Fibroblast of skin of right quadriceps (primary cell): ENCODE measurements at places on chromosomes 6 and 20.

DNA sequence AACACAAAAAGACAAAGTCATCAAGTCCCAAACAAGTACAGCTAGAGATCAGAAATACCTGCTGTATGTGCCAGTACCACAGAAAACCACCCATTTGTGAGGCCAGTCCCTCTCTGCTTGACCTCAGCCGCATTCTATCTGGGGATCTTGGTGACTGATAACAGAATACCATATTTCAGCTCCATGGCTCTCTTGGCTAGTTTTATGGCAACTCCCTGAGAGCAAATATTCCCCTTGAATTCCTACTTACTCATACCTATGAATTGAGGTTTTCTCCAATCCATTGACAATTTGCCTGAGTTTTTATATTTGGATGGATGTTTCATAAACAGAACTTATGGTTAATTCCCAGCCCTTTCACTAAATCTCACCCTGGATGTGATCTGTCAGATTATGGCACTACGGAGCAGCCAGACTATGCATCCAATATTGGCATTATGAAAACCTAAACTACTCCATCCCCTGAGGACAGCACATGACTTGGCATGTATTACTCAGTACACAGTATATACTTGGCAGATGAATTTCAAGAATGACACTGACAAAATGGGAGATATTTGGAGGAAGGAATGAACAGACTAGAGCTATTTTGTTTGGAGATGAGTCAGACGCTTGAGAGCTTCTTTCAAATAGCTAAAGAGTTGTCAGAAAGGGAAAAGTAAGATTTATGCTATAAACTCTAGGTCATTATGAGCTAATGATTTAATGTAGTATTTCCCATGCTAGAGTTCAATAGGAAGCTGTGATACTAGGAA lies 95.7 kb downstream of the PRDM1 start:
- peak; percentile 94 for DNase-seq

DNA sequence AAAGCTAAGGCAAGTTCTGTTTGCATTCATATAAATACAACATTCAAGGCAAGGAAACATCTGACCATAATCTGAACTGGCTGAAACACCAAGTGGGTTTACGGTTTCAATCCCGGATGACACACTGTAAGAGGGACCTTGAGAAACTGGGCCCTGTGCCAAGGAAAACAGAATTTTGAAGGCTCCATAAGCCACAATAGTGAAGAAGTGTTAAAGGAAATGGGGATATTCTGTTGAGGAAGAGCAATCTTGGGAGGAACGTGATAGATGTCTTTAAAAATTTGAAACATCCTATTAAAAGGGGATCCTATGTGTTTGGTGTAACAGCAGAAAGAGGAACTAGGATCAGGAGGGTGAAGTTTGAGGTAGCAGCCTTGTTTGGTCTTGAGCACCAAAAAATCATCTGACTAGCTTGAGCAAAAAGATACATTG lies 82.4 kb upstream of the TAB2 start:
- peak; percentile 87 for DNase-seq

- no peak for DNase-seq
These were observed 22.8 kb upstream of the SCGN start for GRCh38 chr6:25629198-25629576.

GRCh38 chr20:9177278-9177677 lies 108.4 kb downstream of the PLCB4 start:
- no peak for DNase-seq

DNA sequence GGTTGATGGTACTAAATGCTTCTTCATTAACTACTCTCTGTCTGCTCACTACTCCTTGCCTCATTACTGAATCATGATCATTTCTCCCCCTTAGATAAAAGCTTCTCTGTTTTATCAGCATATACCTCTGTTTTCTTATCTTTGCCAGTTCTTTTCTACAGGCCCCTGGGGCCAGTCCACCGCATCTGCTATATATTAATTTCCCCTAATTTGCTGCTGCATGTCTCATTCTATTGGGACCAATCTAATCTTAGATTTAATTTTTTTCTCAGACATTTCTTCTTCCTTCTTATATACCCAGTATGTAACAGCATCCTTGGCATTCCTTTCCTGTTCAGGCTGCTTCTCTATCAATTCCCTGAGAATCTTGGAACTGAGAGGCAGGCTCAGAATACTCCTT lies 51.2 kb downstream of the GRIK2 start:
- DNase-seq = no peak

DNA sequence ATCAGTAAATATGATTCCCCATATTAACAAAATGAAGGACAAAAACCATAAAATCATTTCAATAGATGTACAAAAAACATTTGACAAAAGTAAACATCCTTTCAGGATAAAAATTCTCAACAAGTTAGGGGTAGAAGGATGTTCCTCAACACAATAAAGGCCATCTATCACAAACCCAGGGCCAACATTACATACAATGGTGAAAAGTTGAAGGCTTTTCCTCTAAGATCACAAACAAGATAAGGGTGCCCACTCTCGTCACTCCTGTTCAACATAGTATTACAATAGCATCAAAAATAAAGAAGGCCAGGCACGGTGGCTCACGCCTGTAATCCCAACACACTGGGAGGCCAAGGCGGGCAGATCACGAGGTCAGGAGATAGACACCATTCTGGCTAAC lies 22.6 kb upstream of the ASF1A start:
- DNase-seq = no peak

DNA sequence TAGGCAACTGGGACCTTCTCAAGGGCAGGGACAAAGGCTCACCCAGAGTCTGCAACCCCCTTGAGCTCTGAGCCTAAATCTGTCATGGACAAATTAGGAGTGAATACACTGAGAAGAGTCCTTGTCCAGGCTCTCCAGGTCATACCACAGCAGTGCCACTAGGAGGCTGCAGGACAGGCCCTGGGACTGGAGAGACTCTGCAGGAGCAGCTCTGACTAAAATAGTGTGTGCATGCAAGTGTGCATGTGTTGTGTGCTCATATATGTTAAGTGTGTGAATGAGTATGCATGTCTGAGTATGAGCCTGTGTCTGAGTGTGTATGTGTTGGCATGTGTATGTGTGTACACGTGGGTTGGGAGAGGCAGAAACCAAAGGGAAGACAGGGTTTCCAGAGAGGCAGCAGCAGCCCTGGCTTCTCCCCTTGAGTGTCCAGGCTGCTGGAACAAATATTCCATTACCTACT lies 27.1 kb downstream of the MRPL14 start:
- peak; percentile 17 for DNase-seq

- DNase-seq = peak; percentile 66
These were observed 88.4 kb downstream of the HFE start for GRCh38 chr6:26175428-26176181.

GRCh38 chr6:39335780-39336545 lies 13.5 kb upstream of the KCNK16 start:
- DNase-seq = no peak

GRCh38 chr6:36701401-36701991 lies 3.9 kb downstream of the RAB44 start:
- no peak for DNase-seq

DNA sequence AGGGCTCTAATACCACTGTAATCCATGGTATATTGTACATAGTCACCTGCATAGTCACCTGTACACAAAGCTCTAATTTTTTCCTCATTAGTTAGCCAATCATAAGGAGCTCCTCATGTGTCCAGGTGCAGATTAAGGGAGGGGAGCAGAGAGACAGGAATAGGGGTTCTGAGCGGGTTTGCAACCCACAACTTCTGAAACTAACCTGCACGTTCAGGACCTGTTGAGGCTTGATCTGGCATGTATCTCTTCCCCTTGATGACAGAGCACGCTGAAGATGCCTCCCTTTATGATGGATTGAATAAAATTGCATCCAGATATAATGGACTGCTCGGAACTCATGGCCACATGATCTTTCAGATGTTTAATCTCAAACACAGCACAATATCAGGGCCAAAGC lies 179.4 kb upstream of the PRND start:
- no peak for DNase-seq

- DNase-seq = peak; percentile 11
These were observed 36.2 kb upstream of the ZMYND8 start for GRCh38 chr20:47392721-47393073.

DNA sequence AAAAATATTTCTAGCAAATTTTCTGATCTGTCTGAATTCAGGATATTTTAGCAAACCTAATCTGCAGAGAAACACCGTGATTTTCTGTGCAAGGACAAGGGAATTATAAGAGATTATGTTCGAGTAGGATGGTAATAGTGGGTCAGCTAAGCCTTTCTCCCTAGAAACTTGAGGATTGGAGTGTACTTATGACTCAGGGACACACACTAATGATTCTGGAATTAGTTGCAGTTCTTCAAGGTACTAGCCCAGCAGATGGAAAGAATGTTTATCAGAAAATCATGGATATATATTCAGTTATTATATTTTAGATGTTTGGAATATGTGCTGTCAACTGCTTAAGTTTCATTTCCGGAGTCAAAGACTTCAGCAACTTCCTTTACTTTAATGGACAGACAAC lies 177.1 kb upstream of the MAP3K7 start:
- DNase-seq = peak; percentile 27

DNA sequence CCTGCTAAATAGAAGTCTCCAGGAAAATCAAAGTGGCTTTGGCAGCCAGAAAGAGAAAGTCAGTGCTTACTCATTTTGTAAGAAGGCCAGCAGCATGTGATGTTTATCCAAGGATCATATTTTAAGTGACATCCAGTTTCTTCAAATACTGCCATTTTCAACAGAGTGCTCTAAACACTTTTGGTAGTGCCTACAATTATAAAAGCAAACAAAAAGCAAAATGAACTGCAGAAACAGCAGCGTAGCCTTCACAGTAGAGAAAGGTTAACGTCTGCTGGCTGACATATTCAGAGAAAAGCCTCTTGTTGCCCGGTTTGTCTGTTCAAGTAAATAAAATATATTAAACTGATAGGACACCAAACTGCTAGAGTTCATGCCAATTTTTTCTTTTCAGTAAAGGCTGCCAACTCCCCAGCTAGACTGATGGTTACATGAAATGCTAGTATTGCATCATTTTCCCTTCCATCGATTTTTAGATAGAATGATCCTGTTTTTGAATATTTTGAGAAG lies 705.7 kb upstream of the SLC35B3 start:
- DNase-seq = peak; percentile 22

- no peak for DNase-seq
These were observed 158.0 kb downstream of the PHF3 start for GRCh38 chr6:63793465-63794137.

GRCh38 chr20:62460678-62461077 lies 15.1 kb downstream of the GATA5 start:
- no peak for DNase-seq

DNA sequence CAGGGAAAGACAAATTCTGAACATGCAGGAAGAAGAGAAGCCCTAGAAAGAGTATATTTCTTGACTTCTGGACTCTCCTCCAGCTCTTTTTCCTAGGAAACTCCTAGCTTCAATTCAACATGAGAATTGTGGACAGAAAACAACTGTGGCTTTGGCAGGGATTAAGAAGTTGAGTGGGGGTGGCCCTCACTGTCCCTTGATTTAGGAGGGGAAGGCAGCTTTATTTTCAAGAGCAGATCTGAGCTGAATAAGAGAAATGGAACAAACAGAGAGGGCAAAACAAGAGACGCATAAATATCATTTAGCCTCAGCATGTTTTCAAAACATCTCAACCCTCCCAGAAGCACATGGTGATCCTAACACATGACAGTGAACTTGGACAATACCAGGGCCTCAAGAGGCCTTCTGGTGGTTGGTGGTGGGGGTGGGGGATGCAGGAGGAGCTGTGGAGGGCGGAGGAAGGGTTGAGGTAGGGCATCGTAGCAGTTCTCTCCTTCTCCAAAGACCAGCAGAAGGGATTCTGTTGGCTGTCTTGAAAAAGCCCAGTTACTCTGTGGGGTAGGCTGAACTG lies 21.1 kb upstream of the TAGAP start:
- no peak for DNase-seq

- DNase-seq = peak; percentile 84
These were observed 70.2 kb upstream of the CD93 start for GRCh38 chr20:23156170-23156841.

DNA sequence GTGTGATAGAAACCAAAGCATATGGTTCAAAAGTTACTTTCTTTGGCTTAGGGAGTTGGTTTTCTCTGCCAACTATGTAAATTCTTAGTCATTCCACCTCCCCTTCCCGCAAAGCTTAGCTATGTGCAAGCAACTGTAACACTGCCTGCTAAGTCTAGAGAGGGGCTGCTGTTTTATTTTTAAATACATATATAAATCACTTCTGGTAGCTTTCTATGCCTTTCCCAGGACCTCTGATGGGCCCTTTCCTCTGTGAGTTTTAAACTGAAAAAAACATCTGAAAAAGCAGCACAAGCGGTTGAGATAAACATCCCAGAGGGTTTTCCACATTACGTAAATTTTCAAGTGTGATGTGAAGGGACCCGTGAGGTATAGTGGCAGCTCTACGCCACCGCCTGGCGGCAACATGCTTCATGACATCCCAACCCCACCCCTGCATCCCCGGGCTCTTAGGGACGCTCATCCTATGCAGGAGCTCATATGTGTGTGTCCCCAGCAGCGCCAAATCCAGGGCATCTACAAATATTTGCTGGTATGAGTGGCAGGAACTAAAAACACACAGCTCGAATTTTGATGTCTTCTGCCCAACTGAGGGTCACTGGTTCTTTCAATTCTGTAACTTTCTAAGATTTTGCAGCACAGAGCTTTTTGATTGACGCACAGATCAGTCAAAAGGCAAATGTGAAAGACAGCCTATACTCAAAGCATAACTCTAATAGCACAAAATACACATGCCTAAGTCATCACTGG lies 12.7 kb downstream of the SAYSD1 start:
- DNase-seq = peak; percentile 72

DNA sequence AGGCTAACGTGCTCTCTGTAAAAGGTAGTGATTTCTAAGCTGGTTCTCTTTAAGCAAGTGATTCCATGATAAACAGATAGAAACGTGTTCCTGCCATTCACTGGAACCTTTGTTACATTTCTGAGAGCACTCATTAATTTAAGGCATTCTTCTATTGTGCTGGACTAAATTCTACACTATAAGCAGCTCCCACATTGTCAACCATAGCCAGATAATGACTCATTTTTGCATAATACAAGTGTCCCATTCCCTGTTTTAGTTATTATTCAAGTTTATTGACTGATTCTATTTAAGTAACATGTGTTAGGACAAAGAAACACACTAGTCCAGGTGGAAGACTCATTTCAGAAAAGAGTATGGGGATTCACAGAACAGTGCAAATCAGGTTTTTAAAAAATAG lies 13.5 kb upstream of the XRN2 start:
- no peak for DNase-seq

GRCh38 chr6:153309651-153310050 lies 178.6 kb upstream of the RGS17 start:
- DNase-seq = no peak

DNA sequence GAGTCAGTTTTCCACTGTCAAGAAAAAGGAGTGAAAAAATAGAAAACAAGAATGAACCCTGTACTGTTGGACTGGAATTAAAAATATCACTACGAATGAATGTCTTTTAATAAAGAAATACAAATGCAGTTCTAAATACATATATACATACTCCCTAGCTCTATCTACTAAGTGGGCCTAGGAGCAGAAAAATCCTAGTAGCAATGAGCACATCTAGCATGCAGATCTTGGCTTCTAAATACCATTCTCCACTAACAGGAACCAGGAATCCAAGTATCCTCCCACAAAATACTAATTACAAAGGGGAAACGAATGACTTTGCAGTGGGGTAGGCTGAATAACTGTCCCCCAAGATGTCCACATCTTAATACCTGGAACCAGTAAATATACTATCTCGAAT lies 25.4 kb downstream of the SEC63 start:
- DNase-seq = no peak

- DNase-seq = peak; percentile 24
These were observed 1.1 kb downstream of the PPP1R18 start for GRCh38 chr6:30685157-30686008.

- no peak for DNase-seq
These were observed 37.3 kb downstream of the DST start for GRCh38 chr6:56605435-56605834.

- DNase-seq = no peak
These were observed 155.4 kb downstream of the SMOC2 start for GRCh38 chr6:168596344-168596743.
